ENCODE measurements at places on chromosomes 7 and 10.

- no peak for DNase-seq
Measured at GRCh38 chr10:17504547-17505245, 50.3 kb upstream of the ST8SIA6 start.

GRCh38 chr10:44935201-44935965 is 24.2 kb upstream of the RASSF4 start:
- DNase-seq: no peak

DNA sequence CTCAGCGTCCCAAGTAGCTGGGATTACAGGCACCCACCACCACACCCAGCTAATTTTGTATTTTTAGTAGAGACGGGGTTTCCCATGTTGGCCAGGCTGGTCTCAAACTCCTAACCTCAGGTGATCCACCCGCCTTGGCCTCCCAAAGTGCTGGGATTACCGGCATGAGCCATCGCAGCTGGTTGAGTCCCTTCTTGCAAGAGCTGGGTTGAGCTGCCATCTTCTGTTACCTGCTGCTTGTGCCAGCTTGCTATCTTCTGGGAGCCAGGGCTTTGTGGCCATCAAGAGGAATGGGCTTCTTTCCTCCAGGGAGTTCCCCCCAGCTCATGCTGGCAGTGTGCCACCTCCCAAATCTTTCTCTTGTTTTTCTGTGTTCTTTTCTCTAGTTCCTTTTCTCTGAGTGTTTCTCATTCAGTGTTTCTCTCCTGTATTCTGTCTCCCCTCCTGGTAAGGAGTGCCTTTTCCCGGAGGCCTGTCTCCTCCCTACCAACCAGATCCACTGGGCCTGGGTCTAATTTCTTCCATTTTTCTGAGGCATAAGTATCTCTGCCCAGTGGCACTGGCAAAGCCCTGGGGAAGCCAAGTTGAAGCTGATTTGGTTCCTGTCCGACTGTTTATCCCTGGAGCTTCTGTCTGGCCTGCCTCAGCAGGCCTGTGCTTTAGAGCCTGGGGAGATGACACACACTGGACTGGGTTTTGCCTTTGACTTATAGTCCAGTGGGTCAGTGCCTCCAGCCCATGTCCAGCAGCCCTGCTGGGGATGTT is 3.7 kb downstream of the DBNL start:
- DNase-seq: no peak

DNA sequence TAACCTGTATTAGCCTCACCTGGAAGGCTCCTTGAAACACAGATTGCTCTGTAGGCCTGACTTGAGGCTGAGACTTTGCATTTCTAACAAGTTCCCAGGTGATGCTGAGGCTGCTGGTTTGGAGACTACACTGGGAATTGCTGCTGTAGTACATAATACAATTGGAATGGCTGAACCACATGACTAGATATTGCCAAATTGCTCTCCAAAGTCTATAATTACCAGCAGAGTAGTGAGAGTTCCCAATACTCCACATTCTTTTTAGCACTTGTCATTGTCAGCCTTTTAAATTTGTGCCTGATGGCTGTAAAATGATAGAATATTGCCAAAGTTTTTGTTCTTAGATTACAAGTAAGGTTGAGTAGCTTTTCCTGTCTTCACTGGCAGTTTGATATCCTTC is 39.9 kb downstream of the PLEKHA8 start:
- no peak for DNase-seq

GRCh38 chr7:10644849-10645248 is 328.8 kb upstream of the PHF14 start:
- DNase-seq: no peak

- no peak for DNase-seq
Measured at GRCh38 chr10:103572347-103573204, 79.1 kb downstream of the NEURL1 start.

- DNase-seq: no peak
Measured at GRCh38 chr7:265998-266850, 23.7 kb upstream of the FOXL3 start.

GRCh38 chr7:81624021-81624592 is 145.7 kb downstream of the HGF start:
- no peak for DNase-seq

- DNase-seq: no peak
Measured at GRCh38 chr7:77985974-77986339, 187.4 kb downstream of the PHTF2 start.

- no peak for DNase-seq
Measured at GRCh38 chr7:101746314-101746713, 71.1 kb upstream of the CUX1 start.

DNA sequence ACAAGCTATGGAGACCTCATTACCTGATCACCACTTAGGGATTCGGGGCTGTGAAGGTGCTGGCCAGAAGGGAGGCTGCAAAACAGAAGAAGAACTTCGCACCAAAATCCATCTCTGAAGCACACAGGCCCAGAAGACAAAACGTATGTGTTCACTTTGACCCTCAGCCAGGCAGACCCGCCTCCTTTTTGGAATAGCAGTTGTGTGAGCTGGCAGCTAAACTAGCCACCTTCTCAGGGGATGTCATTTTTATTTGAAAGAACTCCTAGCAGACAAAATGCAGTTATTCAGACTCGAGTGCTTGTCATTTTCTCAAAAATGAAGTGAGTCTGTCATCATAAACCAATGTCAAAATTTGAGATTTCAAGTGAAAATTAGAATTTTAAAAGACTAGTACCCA is 71.7 kb downstream of the TNS3 start:
- no peak for DNase-seq

DNA sequence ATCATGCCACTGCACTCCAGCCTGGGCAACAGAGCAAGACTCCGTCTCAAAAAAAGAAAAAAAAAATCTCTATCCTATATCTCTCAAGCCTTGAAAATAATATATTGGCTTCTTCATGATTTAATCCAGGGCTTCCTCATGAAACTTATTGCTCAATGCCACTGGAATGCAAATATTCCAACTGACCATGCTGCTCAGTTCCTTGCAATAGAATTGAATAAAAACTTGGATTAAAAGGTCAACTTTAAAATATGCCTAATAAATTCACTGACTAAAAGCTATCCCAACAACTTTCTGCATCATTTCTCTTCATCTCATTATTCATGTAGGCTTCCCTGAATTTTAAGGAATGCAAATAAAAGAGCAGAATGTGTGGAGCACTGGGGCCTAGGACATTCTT is 42.1 kb upstream of the NOBOX start:
- DNase-seq: no peak

DNA sequence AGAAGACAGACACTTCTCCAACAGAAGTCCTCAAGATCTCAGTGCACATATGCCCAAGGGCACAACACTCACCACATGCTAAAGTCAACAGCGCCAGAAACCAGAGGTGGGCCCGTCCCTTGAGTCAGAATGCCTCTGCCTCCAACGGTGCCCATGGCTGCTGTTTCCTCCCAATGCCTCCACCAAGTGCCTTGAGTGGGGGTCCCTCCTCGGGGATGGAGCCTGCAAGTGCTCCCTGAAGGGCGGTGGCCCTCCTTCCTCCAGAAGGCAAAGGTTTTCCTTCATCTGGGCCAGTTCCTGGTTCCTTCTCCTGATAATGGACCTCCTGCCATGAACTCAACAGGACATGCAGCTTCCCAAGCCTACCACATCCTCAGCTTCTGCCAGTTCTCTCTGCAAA is 58.5 kb downstream of the TNS3 start:
- DNase-seq: no peak

- no peak for DNase-seq
Measured at GRCh38 chr10:14553448-14553847, 221.2 kb downstream of the FAM107B start.

- DNase-seq: no peak
Measured at GRCh38 chr10:103926722-103927319, 8.8 kb upstream of the STN1 start.

- DNase-seq: no peak
Measured at GRCh38 chr10:106134326-106135000, 1030.0 kb downstream of the SORCS1 start.

- DNase-seq: no peak
Measured at GRCh38 chr10:72625276-72625607, 637 bp downstream of the MICU1 start.

DNA sequence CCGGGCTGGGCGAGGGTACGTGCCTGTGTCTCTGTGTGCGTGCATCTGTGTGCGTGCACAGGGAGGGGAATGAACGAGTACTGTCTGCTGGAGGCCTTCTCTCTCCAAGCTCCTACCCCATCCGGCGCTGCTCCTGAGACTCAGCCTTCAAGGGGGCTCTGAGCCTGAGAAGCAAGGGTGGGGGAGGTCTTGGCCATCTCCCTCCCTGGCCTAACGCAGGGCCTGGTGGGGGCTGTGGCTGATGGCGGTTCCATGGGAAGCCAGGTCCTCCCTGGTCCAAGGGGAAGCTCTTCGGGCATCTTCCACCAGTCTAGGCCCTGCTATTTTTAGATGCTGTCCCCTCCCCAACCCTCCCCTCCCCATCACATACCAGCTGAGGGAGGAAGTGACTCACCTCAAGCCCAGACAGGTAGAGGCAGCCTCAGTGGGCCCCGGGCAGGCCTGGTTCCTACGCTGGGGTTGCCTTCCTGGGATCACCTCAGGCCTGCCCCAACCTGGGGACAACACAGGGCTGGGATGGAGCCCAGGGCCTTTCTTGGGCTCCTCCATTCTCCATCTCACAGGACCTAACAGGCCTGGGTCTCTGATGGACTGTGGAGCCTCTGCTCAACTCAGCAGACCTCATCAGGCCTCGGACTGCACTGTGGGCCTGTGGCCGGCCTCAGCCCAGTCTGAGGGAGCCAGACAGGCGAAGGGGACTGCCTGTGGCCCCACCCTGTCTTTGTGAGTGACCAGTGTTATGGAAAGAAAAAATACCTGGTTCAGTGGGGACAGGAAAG is 32.2 kb downstream of the DNAJB12 start:
- no peak for DNase-seq

GRCh38 chr10:131955591-131956340 is 26.0 kb downstream of the BNIP3 start:
- DNase-seq: no peak

DNA sequence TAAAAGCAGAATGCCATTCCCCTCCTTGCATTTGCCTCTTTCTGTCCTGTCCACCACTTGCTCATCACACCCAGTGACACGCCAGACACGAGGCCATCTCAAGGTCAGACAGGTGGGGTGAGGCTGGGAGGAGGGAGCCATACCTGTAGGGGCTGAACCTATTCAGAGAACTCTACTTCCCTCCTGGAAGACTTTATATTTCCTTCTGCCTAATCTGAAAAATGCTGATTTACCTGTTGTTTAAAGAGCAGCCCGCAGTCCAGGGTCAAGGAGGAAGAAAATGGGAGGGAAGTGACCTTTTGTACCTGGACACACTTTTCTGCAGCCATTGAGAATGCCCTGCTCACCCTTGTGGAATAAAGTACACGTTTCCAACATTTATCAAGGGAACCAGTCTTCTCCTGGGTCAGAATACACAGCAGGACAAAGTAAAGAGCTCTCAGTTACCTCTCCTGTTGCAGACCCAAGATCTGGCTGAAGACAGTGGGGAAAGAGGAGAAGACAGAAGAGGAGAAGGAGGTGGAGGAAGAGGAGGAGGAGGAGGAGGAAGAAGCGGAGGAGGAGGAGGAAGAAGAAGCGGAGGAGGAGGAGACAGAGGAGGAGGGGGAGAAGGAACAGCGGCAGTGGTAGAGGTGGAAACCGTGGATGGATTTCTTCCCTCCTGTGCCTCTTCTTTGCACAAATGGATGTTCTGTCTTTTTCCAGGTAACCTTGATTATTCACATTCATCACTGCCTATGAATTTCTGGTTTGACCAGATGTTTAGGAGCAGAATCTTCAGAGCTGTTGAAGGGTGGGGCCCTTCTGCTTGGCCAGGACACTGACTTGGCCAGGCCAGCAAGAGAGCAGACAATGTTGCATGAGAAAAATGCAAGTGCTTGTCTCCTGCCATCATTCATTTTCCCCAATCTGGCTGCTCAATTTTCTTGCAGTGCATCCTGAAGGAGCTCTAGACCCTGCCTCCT is 1.2 kb upstream of the BLNK start:
- DNase-seq: no peak

GRCh38 chr10:71351087-71351486 is 32.0 kb downstream of the SLC29A3 start:
- no peak for DNase-seq
